ENCODE measurements at places on chromosomes 5 and 9. TPM values are rescaled to one million over a fixed set of nuclear protein-coding genes. Genes with fewer than 3 reads are reported as not detected.
A peak's percentile ranks its signal among the peaks of the same experiment; 100 is the strongest.

IFNK gene
- total RNA-seq = not detected

PROB1 gene
- 0.69 TPM for total RNA-seq

RASGRF2 gene
- total RNA-seq = 2.1 TPM

DNA sequence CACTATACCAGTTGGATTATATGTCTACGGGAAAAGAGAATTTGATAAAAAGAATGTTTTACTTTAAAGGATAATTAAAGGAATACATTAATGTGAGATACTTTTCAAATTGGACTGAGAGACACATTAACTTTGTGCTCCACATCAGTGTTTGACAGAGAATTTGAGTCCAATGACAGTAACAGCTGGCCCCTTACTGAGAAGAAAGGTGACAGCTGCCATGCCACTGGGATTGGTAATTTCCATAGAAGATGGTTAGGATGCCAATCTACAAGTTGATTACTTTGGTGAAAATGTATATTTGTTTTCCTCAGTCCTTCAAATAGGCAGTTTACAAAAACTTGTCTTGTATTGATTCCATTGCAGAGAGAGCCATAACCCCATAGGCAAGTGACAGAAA is 578.4 kb downstream of the SLCO4C1 start:
- H3K27ac ChIP-seq = no peak overlapping the region
- no peaks in the 10 kb centered on the region for H3K27me3 ChIP-seq
- no peak overlapping the region for H3K4me3 ChIP-seq
- H3K4me1 ChIP-seq = no peaks in the 10 kb centered on the region
- DNase-seq = no peak

DNA sequence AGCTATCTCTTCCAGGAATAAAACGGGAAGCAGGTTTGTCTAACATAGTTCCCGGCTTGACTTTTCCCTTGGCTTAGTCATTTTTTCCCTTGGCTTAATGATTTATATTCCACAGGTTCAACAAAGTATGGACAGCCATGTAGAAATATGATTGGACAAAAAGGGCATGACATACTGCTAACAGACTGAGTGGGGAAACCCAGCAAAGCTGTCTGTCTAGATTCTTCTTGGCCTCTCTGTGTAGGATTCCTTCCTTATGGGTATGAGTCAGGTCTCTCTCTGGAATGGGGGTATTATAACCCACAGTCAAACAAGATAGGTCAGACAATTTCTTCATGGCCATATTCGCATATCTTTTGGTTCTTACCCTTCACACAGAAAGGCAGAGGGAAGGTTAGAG is 5.7 kb upstream of the MTAP start:
- DNase-seq = no peak
- H3K4me3 ChIP-seq = no peak overlapping the region
- peaks cover 30% of the 10 kb centered on the region for H3K27me3 ChIP-seq

GRCh38 chr5:14086261-14086660 is 56.9 kb upstream of the TRIO start:
- no peak overlapping the region for H3K4me3 ChIP-seq
- no peaks in the 10 kb centered on the region for H3K27me3 ChIP-seq
- no peaks in the 10 kb centered on the region for H3K36me3 ChIP-seq
- DNase-seq = no peak

GRCh38 chr9:126472198-126472947 is 141.4 kb upstream of the LMX1B start:
- H3K36me3 ChIP-seq = peaks cover 9% of the 10 kb centered on the region
- H3K4me1 ChIP-seq = peaks cover 31% of the 10 kb centered on the region
- peaks cover 3% of the 10 kb centered on the region for H3K27me3 ChIP-seq
- H3K27ac ChIP-seq = no peak overlapping the region
- no peak overlapping the region for H3K4me3 ChIP-seq
- DNase-seq = no peak

- H3K36me3 ChIP-seq = no peaks in the 10 kb centered on the region
- no peak overlapping the region for H3K4me3 ChIP-seq
- no peak overlapping the region for H3K27ac ChIP-seq
- peaks cover 17% of the 10 kb centered on the region for H3K27me3 ChIP-seq
- peak; percentile 43 for DNase-seq
Observed at GRCh38 chr9:38288502-38288901, 104.0 kb upstream of the ALDH1B1 start.

- H3K4me3 ChIP-seq = no peak overlapping the region
- no peaks in the 10 kb centered on the region for H3K27me3 ChIP-seq
- H3K36me3 ChIP-seq = peaks cover 21% of the 10 kb centered on the region
- no peaks in the 10 kb centered on the region for H3K4me1 ChIP-seq
Observed at GRCh38 chr5:128174951-128175350, 91.4 kb downstream of the SLC12A2 start.

GRCh38 chr9:107489144-107489673 is 360 bp downstream of the KLF4 start:
- H3K4me1 ChIP-seq = peaks cover 15% of the 10 kb centered on the region
- H3K4me3 ChIP-seq = peak overlapping the region; percentile 92
- H3K27ac ChIP-seq = peak overlapping the region; percentile 97
- peaks cover 16% of the 10 kb centered on the region for H3K36me3 ChIP-seq
- DNase-seq = no peak
- H3K27me3 ChIP-seq = peaks cover 73% of the 10 kb centered on the region

DNA sequence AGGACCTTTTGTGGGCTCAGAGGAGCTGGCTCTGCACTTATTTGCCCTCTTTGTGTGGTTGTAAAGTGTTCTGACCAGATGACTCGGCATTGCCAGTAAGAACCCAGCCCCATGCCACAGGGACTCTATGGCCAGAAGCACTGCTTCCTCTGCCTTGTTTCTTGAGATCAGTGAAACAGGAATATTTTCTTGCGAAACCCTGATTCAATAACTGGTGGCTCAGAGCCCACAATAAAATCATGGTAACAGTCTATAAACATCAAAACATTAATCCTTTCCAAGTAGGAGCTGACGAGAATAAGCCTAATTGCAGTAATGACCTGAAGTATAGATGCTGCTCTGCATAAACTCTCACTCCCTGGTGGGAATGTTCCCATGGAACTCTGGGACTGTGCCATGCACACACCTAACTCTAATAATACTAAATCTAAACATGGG is 344.3 kb downstream of the ZNF608 start:
- H3K4me1 ChIP-seq = peaks cover 37% of the 10 kb centered on the region
- no peak overlapping the region for H3K4me3 ChIP-seq
- H3K27ac ChIP-seq = peak overlapping the region; percentile 19

DNA sequence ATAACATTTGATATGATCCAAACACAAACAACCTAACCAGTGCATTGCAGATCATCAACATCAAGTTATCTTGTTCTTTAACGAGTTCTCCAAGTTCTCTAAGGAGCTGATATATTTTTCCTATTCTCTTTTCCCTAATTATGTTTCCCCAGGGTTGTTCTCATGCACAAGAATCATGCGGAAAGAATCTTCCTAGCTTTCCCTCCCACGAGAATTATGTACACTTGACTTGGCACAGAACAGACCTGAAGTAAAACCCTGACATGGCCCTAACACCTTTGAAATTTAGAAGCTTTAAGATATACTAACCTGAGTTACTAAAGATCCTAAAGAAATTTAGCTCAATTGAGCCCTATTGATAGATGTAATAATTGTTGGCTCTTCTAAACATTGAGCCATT is 110.7 kb upstream of the FST start:
- no peaks in the 10 kb centered on the region for H3K4me1 ChIP-seq
- H3K36me3 ChIP-seq = no peaks in the 10 kb centered on the region
- no peak for DNase-seq
- H3K4me3 ChIP-seq = no peak overlapping the region

DNA sequence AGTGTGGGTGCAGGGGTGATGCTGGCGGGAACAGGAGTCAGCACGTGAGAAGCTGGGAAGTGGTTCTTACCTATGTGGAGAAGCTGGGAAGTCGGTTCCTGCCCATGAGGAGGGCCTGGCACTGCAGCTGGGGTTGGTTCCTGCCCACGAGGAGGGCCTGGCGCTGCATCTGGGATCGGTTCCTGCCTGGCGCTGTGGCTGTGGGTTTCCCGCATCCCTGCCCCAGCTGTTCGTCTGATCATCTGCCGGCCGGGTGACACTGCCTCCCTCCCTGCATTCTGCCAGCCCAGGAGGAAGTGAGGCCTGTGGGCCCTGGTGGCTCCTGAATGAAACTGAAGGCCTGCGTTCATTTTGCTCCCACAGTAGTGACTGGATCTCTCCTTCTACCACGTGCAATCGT is 5.1 kb downstream of the OBP2A start:
- H3K4me1 ChIP-seq = no peaks in the 10 kb centered on the region
- H3K27ac ChIP-seq = no peak overlapping the region
- no peak overlapping the region for H3K4me3 ChIP-seq
- no peaks in the 10 kb centered on the region for H3K36me3 ChIP-seq

GRCh38 chr5:107127878-107128277 is 542.9 kb downstream of the EFNA5 start:
- H3K4me3 ChIP-seq = no peak overlapping the region
- DNase-seq = no peak
- peaks cover 6% of the 10 kb centered on the region for H3K4me1 ChIP-seq
- no peak overlapping the region for H3K27ac ChIP-seq
- H3K36me3 ChIP-seq = peaks cover 4% of the 10 kb centered on the region

- peaks cover 14% of the 10 kb centered on the region for H3K4me1 ChIP-seq
- no peaks in the 10 kb centered on the region for H3K36me3 ChIP-seq
- DNase-seq = no peak
- H3K27ac ChIP-seq = no peak overlapping the region
- no peak overlapping the region for H3K4me3 ChIP-seq
- H3K27me3 ChIP-seq = peaks cover 7% of the 10 kb centered on the region
Observed at GRCh38 chr9:96222132-96222531, 79.8 kb downstream of the HSD17B3 start.

DNA sequence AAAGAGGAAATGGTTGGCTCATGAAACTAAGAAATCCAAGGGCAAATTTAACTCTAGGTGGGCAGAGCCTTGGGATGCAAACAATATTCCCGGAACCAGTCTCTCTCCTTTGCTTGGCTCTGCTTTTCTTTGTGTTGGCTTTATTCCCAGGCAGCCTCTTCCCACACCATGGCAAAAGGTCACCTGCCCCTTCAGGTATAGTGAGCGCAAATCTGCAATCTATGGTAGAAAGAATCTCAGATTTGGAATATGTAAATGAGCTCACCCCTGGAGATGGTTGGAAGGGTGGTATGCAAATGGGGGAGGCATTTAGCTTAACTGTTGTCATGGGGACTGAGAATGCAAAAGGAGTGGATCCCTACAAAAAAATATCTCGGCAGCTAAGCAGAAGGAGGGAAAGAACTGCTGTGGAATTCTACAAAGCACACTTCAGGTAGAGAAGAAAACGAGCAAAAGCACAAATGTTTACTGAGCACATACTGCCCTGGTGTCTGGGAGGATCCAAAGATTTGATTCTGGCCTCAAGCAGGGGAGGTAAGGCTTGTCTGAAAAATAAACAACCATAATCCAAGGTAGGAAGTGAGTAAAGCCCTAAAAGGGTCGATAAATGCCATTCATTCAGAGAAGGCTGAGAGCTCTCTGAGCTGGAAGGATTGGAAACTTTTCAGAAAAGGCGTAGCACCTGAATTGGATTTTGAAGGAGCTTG is 139.7 kb downstream of the TLE1 start:
- H3K36me3 ChIP-seq = no peaks in the 10 kb centered on the region
- DNase-seq = no peak
- no peak overlapping the region for H3K4me3 ChIP-seq
- H3K27me3 ChIP-seq = peaks cover 41% of the 10 kb centered on the region
